ENCODE measurements at places on chromosomes 2 and 18. TPM values are rescaled to one million over a fixed set of nuclear protein-coding genes. Genes with fewer than 3 reads are reported as not detected.

Gene ACTG2
- total RNA-seq = 0.89 TPM

Gene CYP27C1
- total RNA-seq = 0.08 TPM

Gene PLCD4
- total RNA-seq = 0.05 TPM

Gene SUMO1
- 51.5 TPM for total RNA-seq

Gene RNF144A
- 3.1 TPM for total RNA-seq

Gene DIPK1C
- total RNA-seq = 0.08 TPM

Gene DGUOK
- total RNA-seq = 24.4 TPM

Gene OXER1
- 2.2 TPM for total RNA-seq

Gene CCDC178
- total RNA-seq = not detected

Gene PJVK
- 2.3 TPM for total RNA-seq

Gene GALR1
- total RNA-seq = not detected

GRCh38 chr2:167253025-167253424 lies 364.7 kb downstream of the XIRP2 start:
- DNase-seq = no peak

- no peak for DNase-seq
Measured at GRCh38 chr2:79627237-79627636, 114.4 kb downstream of the CTNNA2 start.

DNA sequence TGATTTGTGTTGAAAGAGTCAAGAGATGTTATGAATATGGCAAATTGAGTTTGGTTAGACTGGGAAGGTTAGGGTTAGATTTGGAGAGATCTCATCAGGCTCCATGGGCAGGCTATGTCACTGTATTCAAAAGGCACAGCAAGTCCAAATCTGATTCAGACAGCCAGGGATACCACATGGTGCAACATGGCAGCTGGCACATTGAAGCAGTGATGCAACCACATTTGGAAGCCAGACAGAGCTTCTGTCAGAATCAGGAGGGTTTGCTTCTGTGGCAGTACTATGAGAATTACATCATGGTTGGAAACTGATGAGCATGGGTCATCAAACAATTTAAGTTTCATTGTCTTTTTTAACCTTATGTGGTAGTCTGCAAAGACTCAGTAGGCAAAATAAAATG lies 772.2 kb downstream of the SUCLG1 start:
- DNase-seq = no peak

GRCh38 chr2:230134496-230135129 lies 65.9 kb upstream of the SLC16A14 start:
- DNase-seq = no peak

DNA sequence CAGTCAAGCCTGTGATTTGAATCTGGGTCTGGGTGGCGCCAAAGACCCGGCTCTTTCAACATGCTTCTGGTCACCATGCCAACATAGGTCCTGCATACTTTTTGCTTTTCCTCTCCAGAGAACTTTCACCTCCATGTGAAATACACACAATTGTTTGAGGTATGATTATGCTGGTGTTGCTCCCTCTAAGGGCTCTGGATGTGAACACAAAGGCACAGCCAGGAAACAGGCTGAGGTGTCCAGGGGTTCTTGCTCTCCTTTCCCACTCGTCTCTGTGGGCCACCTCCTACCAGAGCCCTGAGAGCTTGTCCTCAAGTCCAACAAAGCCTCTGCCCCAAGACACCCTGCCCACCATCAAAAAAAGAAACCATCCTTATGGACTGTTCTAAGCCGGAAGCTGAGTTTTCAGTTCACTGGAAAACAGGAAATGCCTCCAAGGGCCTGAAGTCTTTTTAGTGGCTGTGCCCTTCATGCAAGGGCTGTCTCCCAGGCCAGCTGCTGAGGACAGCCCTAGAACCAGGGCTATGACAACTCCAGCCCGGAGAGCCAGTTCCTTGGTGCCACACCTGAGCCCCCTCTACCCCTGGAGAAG lies 100.2 kb upstream of the EPAS1 start:
- no peak for DNase-seq

GRCh38 chr2:80242355-80242910 lies 62.1 kb downstream of the LRRTM1 start:
- DNase-seq = no peak

DNA sequence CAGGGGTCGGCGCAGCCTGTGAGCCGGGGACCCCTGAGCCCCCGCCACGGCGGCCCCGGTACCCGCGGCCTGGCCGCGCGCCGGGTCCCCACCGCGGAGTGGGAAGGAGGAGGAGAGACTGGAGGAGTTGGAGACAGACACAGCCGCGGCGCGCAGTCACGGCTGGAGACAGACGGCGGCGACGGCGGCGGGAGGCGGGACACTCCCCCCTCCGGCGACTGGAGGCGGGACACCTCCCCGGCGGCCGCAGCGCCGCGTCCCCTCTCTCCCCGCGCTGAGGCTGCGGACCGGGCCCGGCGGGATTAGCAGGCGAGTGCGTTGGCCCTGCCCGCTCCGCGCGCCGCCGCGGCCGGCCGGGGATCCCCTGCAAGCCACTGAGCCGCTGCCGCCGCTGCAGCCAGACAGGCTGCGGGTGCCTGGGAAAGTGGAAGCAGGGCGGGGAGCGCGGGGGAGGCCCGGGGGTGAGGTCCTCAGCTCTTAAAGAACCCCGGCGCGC lies 1.0 kb upstream of the LDLRAD4 start:
- DNase-seq = peak; percentile 61

DNA sequence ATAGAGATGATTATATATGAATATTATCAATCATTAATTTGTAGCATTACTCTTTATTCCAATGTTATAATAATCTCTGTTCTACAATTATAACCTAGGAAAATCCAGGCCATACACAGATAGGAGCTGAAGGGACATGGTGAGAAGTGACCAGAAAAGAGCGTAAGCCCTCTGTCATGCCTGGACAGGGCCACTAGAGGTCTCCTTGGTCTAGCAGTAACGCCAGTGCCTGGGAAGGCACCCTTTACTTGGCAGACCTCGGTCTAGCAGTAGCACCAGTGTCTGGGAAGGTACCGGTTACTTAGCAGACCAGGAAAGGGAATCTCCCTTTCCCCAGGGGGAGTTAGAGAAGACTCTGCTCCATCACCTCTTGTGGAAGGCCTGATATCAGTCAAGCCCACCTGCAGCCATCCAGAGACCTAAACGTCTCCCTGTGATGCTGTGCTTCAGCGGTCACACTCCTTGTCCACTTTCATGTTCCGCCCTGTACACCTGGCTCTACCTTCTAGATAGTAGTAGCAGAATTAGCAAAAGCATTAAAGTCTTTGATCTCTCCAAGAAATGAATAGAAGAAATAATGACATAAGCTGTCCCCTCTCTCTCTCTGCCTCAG lies 447.5 kb upstream of the FSIP2 start:
- no peak for DNase-seq

- no peak for DNase-seq
Measured at GRCh38 chr18:75068682-75069435, 140.1 kb downstream of the PTGR3 start.

GRCh38 chr2:241869087-241869961 lies at the start of gene RTP5:
RTP5 (plus strand) TSS chr2:241869729; CDS start chr2:241869757, 28 bp downstream.
- DNase-seq = no peak

- peak; percentile 67 for DNase-seq
Measured at GRCh38 chr2:218406949-218407618, 7.4 kb downstream of the CTDSP1 start.

DNA sequence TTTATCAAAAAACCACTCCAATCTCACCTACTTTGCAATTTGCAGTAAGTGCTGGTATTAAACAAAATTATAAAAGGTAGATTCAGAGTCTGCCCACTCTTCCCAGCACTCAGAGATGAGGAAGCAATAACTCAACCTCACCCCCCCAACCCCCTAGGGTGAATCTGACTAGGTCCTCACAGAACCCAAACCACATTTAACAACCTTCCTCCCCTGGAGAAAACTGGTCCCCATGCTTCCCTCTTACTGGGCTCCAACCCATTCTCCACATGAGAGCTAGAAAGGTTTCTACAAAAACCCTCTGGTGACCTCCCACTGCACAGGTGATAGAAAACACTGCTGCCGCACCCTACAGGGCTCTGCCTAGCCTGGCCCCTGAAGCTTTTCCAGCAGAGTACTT lies 40.5 kb upstream of the BMP10 start:
- no peak for DNase-seq

DNA sequence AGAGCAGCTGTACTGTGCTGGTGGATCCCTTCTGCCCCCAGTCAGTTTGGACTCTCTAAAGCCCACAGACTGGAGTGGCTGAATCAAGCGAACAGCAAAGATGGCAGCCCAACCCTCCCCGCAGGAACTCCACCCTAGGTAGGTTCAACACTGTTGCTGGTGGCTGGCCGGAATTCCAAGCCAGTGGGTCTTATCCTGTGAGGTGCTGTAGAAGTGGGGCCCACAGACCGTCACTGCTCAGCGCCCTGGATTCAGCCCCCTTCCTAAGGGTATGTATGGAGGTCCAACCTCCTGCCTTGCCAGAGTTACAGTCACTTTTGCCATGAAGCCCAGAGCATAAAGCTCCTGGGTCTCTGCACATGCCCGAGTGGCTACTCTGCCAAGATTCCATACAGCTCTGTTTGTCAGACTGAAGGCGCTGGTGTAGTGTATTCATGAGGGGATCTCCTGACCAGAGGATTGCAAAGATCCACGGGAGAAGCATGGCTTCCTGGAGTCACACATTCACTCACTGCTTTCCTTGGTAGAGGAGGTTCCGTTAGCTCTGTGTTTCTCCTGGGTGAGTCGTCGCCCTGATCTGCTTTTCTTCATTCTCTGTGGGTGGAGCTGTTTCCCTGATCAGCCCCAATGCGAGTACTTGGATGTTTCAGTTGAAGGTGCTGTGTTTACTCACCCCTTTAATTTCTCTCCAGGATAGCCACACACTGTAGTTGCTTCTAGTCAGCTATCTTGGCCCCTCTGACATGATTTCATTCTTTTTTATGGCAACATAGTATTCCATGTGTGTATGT lies 293.6 kb upstream of the THUMPD2 start:
- no peak for DNase-seq

DNA sequence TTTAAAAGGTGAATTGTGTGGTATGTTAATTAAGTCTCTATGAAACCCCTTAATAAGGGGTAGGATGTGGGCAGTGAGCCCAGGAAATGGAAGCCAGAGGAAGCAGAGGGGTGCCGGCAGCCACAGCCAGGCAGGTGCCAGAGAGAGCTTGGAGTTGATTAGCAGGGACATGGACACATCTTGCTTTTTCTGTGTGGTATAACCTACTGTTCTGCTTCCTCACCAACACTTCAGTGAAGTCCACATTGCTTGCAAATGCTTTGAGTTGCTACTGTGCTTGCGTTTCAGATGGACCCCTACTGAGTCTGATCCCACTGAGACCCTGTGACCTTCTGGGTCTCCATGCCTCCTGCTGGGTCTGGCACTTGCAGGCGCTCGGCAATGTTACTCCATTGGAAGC lies 30.3 kb upstream of the ARHGEF4 start:
- no peak for DNase-seq

DNA sequence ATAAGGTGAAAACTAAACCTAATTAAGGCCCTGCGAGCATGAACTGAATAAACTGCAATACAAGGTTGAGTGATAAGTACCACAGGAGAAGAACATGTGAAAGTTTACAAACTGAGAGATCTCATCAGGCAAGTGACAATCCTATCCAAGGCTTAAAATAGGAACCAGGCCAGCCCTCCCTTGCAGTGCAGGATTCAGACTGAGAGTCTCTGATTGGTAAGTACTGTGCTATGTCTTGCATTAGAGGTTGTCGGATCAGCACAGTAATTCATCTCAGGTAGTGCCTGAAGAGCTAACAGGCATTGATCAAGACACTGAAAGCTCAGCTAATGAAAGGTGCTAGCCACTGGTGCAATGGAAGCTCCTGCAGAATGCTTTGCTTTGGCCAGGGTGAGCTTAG lies 801.7 kb upstream of the ID2 start:
- DNase-seq = no peak

DNA sequence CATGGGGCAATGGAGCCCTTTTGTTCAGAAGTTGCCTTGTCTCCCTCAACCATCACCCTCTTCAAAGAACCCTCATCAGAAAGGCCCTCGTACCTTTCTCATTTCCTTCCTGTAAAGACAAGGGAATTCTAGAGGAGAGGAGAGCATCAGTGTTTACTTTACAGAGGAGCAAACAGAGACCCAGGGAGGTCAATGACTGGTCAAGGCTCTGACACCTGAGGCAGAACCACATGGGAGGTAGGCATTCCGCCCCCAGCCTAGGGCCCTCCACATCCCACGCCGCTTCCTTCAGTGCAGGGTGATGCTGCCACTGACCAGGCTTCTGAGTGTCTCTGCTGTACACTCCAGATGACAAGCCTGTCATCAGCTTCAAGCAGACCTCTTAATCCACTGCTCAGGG lies 104.7 kb downstream of the NRP2 start:
- no peak for DNase-seq

DNA sequence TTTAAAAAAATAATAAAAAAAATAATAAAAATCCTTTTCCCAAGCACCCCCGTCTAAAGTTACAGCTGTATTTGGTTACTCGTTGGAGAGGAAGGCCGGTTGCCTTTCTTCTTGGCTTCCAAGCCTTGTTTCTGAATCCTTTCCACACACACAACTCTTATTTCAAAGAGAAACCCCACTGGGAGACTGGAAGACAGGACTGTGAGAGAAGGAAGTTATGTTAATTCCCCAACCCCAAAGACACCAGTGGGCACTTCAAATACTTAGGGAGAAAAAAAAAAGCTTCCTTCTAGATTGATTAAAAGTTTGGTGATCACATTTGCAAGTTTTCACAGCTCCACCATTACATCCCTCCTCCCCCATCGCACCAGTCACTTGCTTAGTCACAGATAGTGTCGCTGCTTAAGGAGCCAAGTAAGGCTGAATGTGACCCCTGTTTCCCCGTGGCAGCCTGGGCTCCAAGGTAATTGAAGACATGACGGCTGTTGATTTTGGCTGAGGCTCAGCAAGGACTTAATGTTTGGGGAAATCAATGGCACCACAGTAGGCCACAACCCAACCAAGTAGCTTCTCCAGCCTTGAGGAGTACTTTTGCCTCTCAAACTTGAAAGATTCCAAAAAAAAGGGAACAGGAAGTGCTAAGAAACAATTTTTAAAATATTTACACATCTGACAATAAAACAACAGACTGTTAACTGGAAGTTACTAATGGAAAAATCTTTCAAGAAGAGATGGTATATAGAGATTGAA lies 40.8 kb upstream of the FRZB start:
- DNase-seq = no peak

DNA sequence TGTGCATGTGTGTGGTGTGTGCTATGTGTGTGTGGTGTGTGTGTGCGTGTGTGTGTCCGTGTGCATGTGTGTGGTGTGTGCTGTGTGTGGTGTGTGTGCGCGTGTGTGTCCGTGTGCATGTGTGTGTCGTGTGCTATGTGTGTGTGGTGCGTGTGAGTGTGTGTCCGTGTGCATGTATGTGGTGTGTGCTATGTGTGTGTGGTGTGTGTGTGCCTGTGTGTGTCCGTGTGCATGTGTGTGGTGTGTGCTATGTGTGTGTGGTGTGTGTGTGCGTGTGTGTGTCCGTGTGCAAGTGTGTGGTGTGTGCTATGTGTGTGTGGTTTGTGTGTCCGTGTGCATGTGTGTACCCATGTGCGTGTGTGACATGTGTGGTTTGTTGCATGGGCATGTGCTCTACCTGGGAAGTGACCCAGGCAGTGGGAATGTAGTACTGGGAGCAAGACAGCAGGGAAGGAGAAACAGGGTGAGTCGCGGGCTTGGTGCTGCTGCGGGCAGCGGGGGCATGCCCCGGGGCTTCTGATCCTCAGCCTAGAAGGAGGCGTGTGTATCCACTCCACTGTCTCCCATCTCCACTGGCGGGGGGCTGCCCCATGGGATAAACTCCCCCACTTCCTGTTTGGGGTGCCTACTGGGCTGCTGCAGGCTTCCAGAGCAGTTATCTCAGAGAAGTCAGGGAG lies 7.6 kb upstream of the OTOS start:
- DNase-seq = no peak

- no peak for DNase-seq
Measured at GRCh38 chr2:46336283-46336959, 39.2 kb downstream of the EPAS1 start.

All from liver (tissue), 10 donors.